Left colon (tissue), 2 donors: ENCODE measurements at places on chromosomes 6 and 20.
A peak's percentile ranks its signal among the peaks of the same experiment; 100 is the strongest.

GRCh38 chr6:31180500-31180899 lies 10.0 kb upstream of the POU5F1 start:
- DNase-seq: peak; percentile 62

GRCh38 chr6:170260686-170261085 lies 30.2 kb downstream of the DLL1 start:
- no peak for DNase-seq

- DNase-seq: peak; percentile 72
Observed at GRCh38 chr20:10524034-10524476, 89.0 kb downstream of the SLX4IP start.

DNA sequence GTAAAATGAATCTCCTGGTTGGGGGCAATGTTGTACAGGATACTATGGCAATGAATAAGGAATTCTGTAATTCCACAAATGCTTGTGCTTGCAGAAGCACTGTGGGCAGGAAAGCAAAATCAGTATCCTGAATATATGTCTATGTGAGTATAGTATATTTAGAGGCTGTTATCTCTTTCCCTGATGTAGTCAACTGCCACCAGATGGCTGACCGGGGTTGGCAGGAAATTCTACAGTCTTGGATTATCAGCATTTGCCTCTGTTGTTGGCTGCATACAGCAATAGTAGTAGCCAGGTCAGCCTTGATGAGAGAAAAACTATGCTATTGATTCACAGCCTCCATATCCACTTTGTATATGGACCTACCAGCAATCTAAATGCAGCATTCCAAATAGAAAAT lies 425.1 kb upstream of the JAG1 start:
- peak; percentile 27 for DNase-seq

GRCh38 chr6:47680051-47680450 lies 18.3 kb upstream of the ADGRF4 start:
- no peak for DNase-seq

DNA sequence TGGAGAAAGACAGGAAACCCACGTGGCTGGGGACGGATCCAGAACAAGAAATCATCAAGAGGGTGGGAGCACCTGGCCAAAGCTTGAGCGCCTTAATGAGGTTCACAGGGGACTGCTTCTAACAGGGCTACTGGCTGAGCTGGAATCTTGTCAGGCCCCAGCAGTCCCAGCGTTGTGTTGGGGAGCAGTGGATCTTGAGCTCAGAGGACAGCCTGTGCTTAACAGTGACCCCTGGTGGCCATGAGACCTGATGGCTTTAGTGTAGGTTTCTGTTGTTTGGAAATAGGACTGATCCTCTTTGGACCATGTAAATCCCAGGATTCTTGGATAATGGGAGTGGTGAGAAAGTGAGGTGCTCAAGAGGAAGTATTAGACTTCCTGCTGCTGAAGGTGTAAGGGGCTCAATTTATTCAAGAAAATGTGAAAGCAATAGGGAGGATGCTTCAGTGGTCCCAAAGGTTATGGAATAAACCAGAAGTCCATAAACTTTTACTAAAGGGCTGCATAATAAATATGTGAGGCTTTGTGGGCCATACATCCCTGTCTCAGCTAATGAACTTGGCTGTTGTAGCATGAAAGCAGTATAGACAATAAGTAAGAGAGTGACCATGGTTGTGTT lies 216.2 kb downstream of the NFATC2 start:
- peak; percentile 67 for DNase-seq

GRCh38 chr20:50312682-50313521 lies 122.3 kb downstream of the CEBPB start:
- DNase-seq: no peak

DNA sequence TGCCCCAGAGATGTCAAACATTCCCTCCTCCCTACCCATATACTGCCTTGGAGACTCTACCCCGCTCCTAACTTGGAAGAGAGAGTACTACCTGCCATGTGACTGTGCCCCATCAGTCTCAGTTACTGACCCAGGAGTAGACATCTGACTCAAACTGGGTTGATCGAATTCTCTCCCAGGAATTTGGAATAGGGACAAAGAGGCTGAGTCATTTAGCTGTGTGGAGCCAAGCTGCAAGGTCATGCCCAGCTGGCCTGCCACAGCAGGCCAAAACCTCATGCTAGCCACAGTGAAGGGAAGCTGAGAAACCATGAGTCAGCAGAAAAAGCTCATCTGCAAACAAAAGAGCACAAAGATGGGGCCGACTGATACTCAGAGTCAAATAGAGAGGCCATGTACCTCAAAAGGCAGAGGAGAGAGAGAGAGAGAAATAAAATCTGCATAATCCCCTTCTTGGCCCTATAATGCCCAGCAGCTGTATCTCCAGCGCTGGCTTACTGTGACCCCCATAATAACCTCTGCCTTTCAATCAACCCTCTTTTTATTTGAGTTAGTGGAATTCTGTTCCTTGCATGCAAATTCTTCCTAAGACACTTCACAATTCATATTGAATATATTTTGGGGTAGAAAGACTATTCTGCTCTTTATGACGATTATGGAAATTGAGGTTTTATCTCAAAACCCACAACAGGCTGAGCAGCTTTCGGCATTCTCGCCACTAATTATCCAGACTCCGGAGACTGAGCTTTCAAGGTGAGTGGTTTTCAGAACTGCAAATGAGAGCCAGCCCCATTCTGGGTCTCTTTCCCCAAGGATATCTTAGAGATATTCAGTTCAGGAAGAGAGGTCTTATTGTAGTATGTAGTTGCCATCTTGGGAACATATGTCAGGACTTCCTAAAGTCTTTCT lies 21.4 kb upstream of the AKIRIN2 start:
- no peak for DNase-seq

DNA sequence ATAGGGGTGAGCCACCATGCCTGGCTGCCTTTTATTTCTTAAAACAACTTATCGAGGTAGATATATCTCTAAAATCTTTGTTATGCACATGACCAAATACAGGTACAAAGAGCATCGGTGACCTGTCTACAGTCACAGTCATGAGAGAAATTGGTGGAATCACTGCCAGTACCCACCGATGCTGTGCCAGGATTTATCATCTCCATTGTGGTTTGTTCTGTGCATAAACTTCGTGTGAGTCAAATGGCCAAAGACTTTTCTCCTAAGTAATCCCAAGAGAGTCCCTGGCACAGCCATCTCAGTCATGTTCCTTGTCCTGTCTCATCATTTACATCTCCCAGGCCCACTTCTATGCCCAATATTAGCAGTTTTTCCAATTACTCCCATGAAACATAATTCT lies 9.0 kb downstream of the GSTA3 start:
- no peak for DNase-seq

DNA sequence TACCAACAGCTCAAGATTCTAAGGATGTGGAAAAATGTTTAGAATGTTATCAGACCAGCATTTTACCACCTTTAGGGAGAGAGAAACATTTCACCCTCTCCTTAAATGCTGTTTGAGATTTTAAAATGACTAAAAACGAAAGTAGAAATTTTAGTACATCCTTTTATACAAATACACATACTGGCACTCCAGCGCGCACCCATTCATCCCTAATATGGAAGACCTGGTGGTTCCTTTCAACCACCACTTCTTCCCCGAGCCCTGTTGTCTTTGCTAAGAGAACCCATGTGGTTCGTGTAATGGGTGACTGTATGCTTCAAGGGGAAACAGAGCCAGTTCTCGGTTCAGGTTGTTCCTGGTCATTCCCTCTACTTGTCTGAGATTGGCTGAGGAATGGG lies 21.3 kb downstream of the SPATA2 start:
- DNase-seq: no peak

- DNase-seq: no peak
Observed at GRCh38 chr20:10508468-10509251, 73.6 kb downstream of the SLX4IP start.

- DNase-seq: no peak
Observed at GRCh38 chr6:36204068-36204753, 7.7 kb downstream of the BRPF3 start.

DNA sequence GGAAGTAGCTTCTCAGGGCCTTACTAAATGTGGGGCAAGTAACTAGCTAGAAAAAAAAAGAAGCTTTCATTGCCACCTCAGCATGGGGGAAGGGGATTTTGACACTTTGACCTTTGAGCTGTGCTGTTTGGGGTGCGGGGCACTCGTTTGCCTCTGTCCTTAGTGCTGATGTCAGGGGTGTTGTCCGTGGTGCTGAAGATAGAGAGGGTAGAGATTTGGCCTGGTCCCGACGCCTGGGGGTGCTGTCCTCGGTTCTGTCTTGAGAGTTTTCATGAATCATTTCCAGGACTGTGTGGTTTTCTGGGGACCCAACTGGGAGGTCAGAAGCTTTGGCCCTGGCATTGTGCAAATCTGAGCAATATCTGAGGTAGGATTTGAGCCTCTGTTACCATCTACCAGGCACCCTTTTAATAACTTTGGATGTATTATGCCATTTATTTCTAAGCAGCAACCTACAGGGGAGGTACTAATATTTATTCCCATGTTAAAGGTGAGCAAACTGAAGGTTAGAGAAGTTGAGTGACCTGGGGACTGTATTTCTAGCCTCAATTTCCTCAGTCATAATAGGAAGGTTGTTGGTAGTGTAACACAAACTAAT lies 78.0 kb downstream of the DLGAP4 start:
- DNase-seq: no peak

DNA sequence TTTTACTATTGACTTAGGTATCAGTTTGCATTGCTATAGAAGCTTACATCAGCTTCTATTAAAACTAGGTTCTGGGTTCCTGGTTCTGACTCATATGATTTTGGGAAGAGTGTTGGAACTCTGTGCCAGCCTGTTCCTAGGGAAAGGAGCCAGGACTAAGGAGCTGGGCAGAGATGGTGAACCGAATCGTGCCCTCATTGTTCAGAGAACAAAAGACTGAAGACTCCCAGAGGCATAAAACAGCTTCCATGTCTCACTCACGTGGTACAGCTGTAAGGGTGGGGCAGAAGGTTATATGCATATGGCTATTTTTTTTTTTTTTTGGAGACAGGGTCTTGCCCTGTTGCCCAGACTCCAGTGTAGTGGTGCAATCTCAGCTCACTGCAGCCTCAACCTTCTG lies 89.1 kb upstream of the THBS2 start:
- DNase-seq: no peak
